ENCODE measurements at places on chromosomes 16 and 17. TPM values are rescaled to one million over a fixed set of nuclear protein-coding genes. Genes with fewer than 3 reads are reported as not detected.

TNP2 gene
- polyA plus RNA-seq: not detected

COTL1 gene
- polyA plus RNA-seq: 22.8 TPM

NUDT7 gene
- polyA plus RNA-seq: 28.7 TPM

EFNB3 gene
- polyA plus RNA-seq: not detected

HAP1 gene
- not detected for polyA plus RNA-seq

MTHFSD gene
- polyA plus RNA-seq: 13.2 TPM

DNA sequence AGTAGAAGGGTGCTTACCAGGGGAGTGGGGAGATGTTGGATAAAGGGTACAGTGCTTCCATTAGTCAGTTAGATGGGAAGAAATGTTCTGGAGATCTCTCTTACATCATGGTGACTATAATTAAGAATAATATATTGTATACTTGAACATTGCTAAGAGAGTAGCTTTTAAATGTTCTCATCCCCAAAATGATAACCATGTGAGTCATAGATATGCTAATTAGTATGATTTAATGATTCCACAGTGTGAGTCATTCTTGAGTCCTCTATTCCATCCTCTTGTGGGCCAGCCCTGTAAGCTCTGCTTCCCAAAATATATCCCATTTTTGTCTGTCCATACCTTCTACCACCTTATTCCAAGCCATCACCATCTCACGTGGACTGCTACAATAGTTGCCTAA is 80.6 kb upstream of the CDH11 start:
- no peak for DNase-seq
- H3K27ac ChIP-seq: no peak overlapping the region
- H3K27me3 ChIP-seq: no peaks in the 10 kb centered on the region
- H3K4me1 ChIP-seq: no peaks in the 10 kb centered on the region

GRCh38 chr17:32912218-32912897 is 15.6 kb upstream of the TMEM98 start:
- peak; percentile 84 for DNase-seq
- H3K27ac ChIP-seq: no peak overlapping the region
- no peak overlapping the region for H3K4me3 ChIP-seq
- no peaks in the 10 kb centered on the region for H3K27me3 ChIP-seq
- no peaks in the 10 kb centered on the region for H3K4me1 ChIP-seq

Data from aorta (tissue), 5 donors.